ENCODE measurements at places on chromosomes 3 and 15. TPM values are rescaled to one million over a fixed set of nuclear protein-coding genes. Genes with fewer than 3 reads are reported as not detected.

The GALNT15 gene
- 7.1 TPM for total RNA-seq

The FAM131A gene
- total RNA-seq: 9.8 TPM

The HESX1 gene
- 0.29 TPM for total RNA-seq

The SLC9C1 gene
- total RNA-seq: not detected

The QRICH1 gene
- 167 TPM for total RNA-seq

The C3orf85 gene
- total RNA-seq: not detected

The ZFAND6 gene
- 112 TPM for total RNA-seq

The BUB1B gene
- total RNA-seq: 2.2 TPM

The COL8A1 gene
- 720 TPM for total RNA-seq

The EBLN2 gene
- 6.2 TPM for total RNA-seq

The SERINC4 gene
- total RNA-seq: not detected

The TM6SF1 gene
- 0.36 TPM for total RNA-seq

- H3K4me3 ChIP-seq: peak overlapping the region; percentile 89
- no peaks in the 10 kb centered on the region for H3K27me3 ChIP-seq
- peak overlapping the region; percentile 61 for H3K27ac ChIP-seq
- peaks cover 3% of the 10 kb centered on the region for H3K36me3 ChIP-seq
- H3K4me1 ChIP-seq: peaks cover 17% of the 10 kb centered on the region
These were observed 519 bp downstream of the ASB7 start for GRCh38 chr15:100602823-100603393.

GRCh38 chr3:112681822-112682325, 40.9 kb upstream of the CCDC80 start:
- peak overlapping the region; percentile 83 for H3K27ac ChIP-seq
- DNase-seq: peak; percentile 43
- no peaks in the 10 kb centered on the region for H3K27me3 ChIP-seq
- no peak overlapping the region for H3K4me3 ChIP-seq

- peaks cover under 1% of the 10 kb centered on the region for H3K4me1 ChIP-seq
- no peaks in the 10 kb centered on the region for H3K27me3 ChIP-seq
- DNase-seq: no peak
- H3K4me3 ChIP-seq: no peak overlapping the region
- no peak overlapping the region for H3K27ac ChIP-seq
These were observed 18.8 kb downstream of the MAGI1 start for GRCh38 chr3:66019896-66020295.

GRCh38 chr3:37190667-37191066, 16.3 kb upstream of the LRRFIP2 start:
- no peak overlapping the region for H3K4me3 ChIP-seq
- H3K27me3 ChIP-seq: no peaks in the 10 kb centered on the region
- no peak overlapping the region for H3K27ac ChIP-seq
- H3K4me1 ChIP-seq: no peaks in the 10 kb centered on the region

- H3K4me3 ChIP-seq: peak overlapping the region; percentile 94
- H3K36me3 ChIP-seq: no peaks in the 10 kb centered on the region
- no peaks in the 10 kb centered on the region for H3K27me3 ChIP-seq
- peak overlapping the region; percentile 88 for H3K27ac ChIP-seq
These were observed 781 bp upstream of the DAG1 start for GRCh38 chr3:49469037-49469935.

DNA sequence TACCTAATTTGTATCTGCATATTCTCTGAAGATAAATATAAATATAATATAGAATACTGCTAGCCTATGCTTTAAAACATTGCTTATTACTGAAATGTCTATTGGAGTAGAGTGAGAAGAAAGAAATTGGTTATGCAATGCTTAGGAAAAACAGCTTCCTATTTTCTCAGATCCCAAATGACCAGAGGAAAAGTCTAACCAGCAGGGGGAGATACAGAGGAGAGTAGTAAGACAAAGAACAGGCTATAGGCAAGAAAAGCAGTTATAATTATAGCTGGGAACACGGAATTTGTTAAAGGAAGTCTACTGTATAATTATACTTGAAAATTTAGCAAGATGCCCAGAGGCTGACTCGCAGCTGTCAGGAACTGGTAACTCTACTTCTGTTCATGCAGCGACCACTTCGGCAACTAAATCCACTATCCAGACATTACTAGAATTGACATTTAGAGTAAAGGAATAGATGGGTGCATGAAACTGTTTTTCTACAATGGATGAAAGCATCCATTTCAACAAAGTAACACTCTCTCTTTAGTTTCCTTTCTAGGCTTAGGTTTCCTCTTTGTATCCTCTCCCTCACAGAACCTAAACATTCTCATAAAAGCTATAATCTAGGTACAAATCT, 97.2 kb downstream of the TBC1D5 start:
- no peaks in the 10 kb centered on the region for H3K36me3 ChIP-seq
- no peaks in the 10 kb centered on the region for H3K27me3 ChIP-seq
- no peak for DNase-seq
- H3K27ac ChIP-seq: no peak overlapping the region
- peaks cover 31% of the 10 kb centered on the region for H3K4me1 ChIP-seq

DNA sequence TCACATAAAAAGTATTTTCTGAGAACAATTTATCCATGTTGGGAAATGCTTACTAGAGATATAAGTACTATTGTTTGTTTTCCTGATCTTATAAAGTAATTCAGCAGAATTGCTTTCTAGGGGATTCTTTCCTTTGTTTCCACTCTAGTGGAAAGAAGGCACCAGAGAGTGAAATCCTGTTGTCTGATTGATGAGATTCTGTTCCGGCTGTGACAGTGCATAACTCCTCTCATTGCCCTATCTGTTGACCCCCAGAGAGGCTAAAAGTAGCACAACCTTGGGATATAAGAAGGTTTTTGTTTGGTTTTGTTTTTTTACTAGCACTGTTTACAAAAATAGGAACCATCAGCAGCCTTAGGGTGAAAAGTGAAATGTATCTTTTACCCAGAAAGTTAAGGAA, 114.1 kb downstream of the ALCAM start:
- no peaks in the 10 kb centered on the region for H3K4me1 ChIP-seq
- DNase-seq: no peak
- H3K27me3 ChIP-seq: no peaks in the 10 kb centered on the region
- no peaks in the 10 kb centered on the region for H3K36me3 ChIP-seq
- H3K4me3 ChIP-seq: no peak overlapping the region
- H3K27ac ChIP-seq: peak overlapping the region; percentile 36

GRCh38 chr3:53589201-53589600, 94.8 kb downstream of the CACNA1D start:
- no peak overlapping the region for H3K27ac ChIP-seq
- H3K4me3 ChIP-seq: no peak overlapping the region
- no peak for DNase-seq
- no peaks in the 10 kb centered on the region for H3K27me3 ChIP-seq

- no peaks in the 10 kb centered on the region for H3K27me3 ChIP-seq
- H3K36me3 ChIP-seq: no peaks in the 10 kb centered on the region
- no peak overlapping the region for H3K27ac ChIP-seq
- no peak overlapping the region for H3K4me3 ChIP-seq
- DNase-seq: no peak
These were observed 177.7 kb upstream of the MCTP2 start for GRCh38 chr15:94053626-94054025.

DNA sequence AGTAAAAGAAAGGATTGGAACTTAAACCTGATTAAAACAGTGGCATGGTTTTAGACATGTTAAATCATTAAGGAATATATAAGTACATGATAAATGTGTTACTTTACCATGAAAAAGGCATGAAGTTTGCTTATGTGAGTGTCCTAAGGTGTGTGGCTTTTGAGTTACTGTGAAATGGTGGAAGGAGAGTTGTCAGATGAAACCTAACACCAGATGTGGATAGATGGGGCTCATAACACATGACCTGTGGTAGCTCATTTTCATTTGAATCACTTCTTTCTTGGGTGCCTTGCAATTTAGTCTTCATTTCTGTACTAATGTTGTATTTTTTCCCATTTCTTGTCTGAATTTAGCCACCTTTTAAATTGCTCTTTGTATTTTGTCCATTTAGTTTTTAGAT, 13.0 kb downstream of the MEF2A start:
- peak overlapping the region; percentile 7 for H3K4me3 ChIP-seq
- peak overlapping the region; percentile 2 for H3K27ac ChIP-seq
- peaks cover 16% of the 10 kb centered on the region for H3K4me1 ChIP-seq
- H3K27me3 ChIP-seq: no peaks in the 10 kb centered on the region
- DNase-seq: peak; percentile 22
- no peaks in the 10 kb centered on the region for H3K36me3 ChIP-seq

DNA sequence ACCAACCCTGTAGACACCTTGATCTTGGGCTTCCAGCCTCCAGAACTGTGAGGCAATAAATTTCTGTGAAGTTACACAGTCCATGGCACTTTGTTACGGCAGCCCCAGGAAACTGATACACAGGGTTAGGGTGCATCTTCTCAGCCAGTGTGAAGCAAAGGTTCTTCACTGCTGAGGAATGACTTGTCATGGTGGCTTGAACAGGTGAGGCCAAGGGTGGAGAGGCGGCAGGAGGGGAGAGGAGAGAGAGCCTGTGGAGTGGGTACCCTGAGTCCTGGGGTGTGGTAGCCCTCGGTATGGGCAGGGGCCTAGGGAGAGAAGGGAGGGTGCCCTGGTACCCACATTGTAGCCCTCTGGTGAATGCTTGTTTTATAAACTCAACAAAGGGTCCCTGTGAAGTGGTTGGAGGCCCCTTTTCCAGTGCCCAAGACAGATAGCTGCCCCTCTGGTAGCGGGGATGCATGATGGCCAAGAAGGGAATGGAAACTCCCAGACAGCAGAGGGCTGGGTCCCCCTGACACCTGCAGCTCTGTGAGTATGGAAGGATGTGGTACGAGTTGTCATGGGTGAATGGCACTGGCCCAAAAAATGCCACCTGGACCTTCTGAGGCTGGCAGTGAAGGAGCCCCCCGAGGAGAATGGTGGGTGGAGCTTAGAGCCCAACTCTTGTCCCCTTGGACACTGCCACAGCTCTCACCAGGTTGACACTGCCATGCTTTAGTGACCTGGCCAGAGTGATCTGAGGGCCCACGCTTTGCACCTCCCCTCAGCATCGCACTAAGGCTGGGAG, 49.6 kb downstream of the SPSB4 start:
- no peaks in the 10 kb centered on the region for H3K4me1 ChIP-seq
- no peak overlapping the region for H3K4me3 ChIP-seq
- no peaks in the 10 kb centered on the region for H3K27me3 ChIP-seq
- no peak for DNase-seq
- H3K36me3 ChIP-seq: no peaks in the 10 kb centered on the region

- no peaks in the 10 kb centered on the region for H3K27me3 ChIP-seq
- no peaks in the 10 kb centered on the region for H3K36me3 ChIP-seq
- H3K27ac ChIP-seq: no peak overlapping the region
- DNase-seq: peak; percentile 95
- H3K4me1 ChIP-seq: peaks cover 11% of the 10 kb centered on the region
These were observed 2.6 kb upstream of the FLNB start for GRCh38 chr3:58005669-58006068.

DNA sequence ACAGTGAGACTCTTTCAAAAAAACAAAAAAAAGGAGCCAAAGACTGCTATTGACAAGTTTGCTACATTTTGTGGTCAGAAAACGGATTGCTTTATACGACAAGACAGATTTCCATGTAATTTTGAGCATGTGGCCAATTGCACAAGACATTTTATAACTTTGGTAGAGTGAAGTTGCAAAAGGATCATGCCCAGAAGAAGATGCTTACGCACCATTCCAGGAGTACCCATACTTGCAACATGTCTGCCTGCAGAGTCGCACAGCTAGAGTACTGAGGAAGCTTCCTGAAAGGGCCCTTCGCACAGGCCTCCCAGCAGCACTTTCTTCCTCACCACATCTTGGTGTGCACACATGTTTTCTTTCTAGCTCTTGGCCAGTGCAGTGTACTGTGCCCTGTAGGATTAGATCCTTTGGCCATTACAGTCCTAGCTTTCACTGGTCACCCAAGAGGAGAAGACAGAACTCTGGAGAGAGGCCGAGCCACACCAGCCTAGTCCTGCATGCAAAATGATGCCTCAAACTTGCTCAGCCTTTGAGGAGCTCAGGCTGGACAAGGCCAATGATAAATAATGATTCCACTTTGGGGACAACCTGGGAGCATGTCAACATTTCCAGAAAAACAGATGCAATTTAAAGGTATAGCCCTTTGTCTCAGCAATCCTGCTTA, 11.7 kb downstream of the CHDH start:
- no peak for DNase-seq
- H3K27me3 ChIP-seq: no peaks in the 10 kb centered on the region
- H3K27ac ChIP-seq: no peak overlapping the region
- H3K4me1 ChIP-seq: no peaks in the 10 kb centered on the region
- H3K4me3 ChIP-seq: no peak overlapping the region
- H3K36me3 ChIP-seq: no peaks in the 10 kb centered on the region

GRCh38 chr3:57298041-57298440, 5.6 kb upstream of the ASB14 start:
- peaks cover 2% of the 10 kb centered on the region for H3K4me1 ChIP-seq
- H3K27ac ChIP-seq: no peak overlapping the region
- no peak overlapping the region for H3K4me3 ChIP-seq
- DNase-seq: peak; percentile 68
- no peaks in the 10 kb centered on the region for H3K27me3 ChIP-seq
- no peaks in the 10 kb centered on the region for H3K36me3 ChIP-seq

DNA sequence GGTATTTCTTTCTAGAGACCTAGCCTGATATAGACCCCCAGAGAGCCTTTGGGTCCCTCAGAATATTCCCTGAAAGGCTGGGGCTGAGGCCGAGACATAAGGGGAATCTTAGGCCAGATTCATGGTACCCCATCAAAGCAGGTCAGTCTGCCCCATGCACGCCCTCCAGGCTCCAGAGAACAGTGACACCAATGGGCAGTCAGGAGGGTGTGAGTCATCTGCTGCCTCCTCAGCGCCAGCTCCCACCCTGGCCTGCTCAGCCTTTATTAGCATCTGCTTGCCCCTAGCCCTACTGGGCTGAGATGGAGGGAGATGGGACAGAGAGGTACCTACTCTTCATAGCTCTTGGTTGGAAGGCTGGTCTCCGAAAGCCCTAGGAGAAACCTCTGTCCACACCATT, 14.3 kb upstream of the CAMKV start:
- H3K36me3 ChIP-seq: no peaks in the 10 kb centered on the region
- no peak overlapping the region for H3K4me3 ChIP-seq
- peaks cover 15% of the 10 kb centered on the region for H3K27me3 ChIP-seq
- H3K27ac ChIP-seq: no peak overlapping the region

DNA sequence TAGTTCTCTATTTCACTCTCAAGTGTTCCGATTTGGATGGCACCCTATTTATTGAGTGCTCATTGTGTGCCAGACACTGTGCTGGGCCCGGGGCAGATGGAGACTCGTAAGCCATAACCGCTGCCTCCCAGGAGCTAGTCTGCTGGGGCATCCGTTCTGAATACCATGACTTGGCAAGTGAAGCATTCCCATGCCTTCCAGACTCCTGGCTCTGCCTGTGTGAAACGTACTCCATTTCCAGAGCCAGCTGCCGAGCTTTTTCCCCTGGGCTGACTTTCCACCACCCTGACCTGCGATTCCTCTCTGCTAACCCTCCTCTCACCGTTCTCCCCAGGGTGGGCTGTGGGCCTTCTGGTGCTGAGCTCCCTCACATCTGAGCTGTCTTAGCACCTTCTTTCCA, 303.1 kb upstream of the CTDSPL start:
- DNase-seq: no peak
- no peak overlapping the region for H3K4me3 ChIP-seq
- no peak overlapping the region for H3K27ac ChIP-seq

DNA sequence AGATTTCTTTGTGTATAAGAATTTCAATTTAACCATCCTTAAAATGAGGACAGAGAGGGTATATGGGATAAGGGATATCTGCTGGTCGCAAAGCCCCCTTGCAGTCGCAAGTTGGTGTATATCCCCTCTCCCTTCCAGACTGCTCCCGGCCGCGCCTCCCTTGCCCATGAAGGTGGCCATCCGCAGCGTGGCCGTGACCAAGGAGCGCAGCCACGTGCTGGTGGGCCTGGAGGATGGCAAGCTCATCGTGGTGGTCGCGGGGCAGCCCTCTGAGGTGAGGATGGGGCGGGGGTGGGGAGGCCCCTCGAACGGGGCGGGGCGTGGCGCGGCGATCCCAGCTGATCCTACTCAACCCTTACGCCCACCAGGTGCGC, 29.4 kb downstream of the NBEAL2 start:
- no peaks in the 10 kb centered on the region for H3K36me3 ChIP-seq
- H3K27ac ChIP-seq: no peak overlapping the region
- no peaks in the 10 kb centered on the region for H3K27me3 ChIP-seq
- H3K4me1 ChIP-seq: peaks cover 15% of the 10 kb centered on the region

All from osteoblast (primary cell).